ENCODE measurements at places on chromosomes 5 and 9.

DNA sequence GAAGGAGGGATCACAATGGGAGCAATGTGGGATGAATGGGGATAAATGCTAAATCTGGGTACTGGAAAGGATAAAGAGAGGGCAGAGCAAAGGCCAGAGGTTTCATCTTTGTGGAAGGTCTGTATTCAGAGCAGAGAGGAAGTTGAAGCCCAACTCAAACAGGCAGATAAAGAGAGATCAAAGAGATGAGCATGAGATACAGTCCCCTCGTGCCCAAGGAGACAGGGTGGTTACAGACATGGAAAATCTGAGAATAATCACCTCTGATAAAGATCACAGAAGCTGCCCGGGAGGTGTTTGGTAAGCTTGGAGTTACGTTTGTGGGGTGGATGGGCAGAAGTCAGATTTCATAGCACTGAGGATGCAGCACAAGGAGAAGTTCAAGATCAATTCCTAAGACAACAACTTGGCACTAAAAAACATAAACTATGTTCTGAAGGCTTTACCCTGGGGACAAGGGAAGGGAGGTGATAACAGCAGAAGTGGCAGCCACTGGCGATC lies 459 bp upstream of the ERAP2 start:
- DNase-seq, result no peak

GRCh38 chr9:109953300-109953699 lies 173.3 kb downstream of the PALM2AKAP2 start:
- DNase-seq, result no peak

GRCh38 chr9:127980060-127980705 lies 606 bp downstream of the EEIG1 start:
- peak; percentile 81 for DNase-seq

DNA sequence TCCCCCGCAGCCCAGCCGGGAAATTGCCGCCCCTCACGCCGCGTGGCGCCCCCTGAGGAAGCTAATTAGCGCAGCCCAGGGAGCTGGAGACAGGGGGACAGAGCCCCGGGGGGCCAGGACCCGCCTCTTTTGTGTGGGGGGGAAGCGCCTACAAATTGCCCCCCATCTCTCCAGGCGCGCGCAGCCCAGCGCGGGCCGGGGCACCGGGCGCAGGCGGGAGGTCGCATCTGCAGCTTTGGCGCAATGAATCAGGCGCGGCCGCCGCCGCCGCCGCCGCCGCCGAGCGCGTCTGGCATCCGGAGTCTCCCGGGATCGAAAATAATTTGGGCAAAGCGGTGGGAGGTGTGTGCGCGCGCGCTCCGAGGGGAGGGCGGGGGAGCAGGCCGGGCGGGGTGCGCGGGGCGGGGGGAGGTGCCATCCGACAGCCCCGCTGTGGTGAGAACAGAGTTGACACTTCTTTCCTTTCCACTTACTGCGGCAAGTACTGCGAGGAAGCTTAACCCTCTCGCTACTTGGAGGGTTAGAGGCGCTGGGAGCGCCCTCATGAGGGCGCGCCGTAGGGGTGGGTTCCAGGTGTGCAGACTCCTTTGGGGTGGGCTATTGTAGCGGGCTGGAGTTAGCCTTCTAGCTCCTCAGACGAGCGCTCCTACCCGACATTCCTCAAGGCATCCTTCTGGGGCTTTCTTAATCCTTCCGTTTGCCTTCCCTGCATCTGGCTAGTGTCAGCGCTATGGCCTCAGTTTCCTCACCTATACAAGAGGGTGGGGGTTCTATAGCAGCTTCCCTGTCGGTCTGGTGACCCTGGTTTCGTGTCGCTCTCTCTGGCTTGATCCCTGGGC lies 63.1 kb downstream of the CXXC5 start:
- DNase-seq, result peak; percentile 94

DNA sequence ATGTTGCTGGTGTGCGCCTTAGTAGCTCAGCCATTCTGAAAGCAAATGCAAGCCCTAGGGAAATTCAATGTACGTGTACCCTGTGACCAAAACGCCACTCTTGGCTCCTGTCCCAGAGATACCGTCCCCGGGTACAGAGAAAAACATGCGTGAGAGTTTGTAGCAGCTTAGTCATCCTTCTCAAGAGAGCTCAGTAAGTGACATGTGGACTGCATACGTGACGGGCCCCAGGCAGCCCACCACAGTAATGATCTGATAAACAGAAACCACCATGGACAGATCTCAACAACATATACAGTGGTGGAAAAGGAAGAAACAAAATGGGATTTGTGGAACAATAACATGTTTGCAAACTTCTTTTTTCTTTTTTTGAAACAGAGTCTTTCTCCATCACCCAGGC lies 45.1 kb downstream of the S1PR3 start:
- no peak for DNase-seq

DNA sequence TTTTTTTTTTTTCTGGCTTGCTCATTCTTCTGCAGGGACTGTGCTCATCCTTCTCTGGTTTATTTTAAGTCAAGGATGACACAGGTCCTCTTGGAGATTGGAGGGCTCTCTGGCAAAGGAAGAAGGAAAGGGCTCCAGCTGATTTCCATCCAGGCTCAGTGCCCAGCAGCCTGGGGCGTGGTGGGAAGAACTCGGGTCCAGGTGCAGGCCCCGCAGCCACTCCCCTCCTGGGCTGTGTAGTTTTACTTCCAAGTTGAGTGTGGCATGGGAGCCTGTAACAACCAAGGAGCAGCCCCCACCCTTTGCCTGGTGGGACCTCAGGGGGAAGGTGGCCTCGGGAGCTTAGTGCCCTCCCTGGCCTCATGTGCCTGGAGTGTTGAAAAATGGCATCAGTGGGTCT lies 58.9 kb downstream of the ANKRD33B start:
- DNase-seq, result no peak

GRCh38 chr5:146291421-146292074 lies 47.1 kb upstream of the POU4F3 start:
- DNase-seq, result no peak

DNA sequence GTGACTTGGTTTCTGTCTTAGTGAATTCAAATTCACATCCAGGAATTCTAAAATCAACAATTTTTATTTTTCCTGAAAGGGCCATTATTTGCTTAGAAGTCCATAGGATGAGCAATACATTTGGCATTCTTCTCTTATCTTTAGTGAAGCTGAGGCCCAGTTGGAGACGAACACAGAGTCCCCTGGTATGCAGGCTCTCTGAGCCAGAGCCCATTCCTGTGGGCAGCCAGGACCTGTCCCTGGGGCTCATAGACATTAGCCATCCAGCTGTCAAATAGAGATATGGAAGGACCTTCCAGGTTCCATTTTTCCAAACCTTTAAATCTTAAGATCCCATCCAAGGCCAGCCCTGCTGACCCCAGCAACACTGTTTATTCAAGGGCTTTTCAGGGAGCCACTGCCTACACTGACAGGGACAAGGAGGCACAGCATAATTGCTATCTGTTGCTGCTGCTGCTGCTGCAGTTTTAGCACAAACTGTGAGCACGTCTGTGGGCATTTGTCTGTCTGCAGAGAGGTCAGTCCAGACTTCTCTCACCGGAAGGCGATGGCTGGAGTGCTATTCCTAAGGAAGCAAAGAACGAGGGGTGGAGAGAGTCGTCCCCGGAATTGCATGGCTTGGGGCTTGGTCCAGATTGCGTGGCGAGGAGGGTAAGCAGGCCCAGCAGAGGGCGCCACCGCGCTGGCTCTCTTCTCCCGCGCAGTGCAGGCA lies 639.0 kb downstream of the CCDC171 start:
- DNase-seq, result peak; percentile 95

DNA sequence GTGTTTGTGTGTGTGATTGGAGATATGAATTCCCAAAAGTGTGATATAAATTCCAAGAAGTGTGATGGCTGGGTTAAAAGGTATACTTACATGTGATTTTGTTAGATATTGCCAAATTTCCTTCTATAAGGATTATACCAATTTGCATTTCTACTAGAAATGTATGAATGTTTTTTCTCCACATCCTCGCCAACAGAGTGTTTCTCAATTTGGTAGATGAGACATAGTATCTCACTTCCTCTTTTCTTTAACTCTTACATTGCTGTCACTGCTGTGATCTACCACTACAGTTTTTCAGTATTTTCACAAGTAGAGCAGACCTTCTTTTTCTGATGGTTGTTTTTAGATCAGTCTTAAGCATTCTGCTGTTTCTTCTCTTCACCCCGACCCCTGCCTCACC lies 111.3 kb downstream of the FER start:
- no peak for DNase-seq

GRCh38 chr5:54632131-54632701 lies 114.7 kb downstream of the SNX18 start:
- DNase-seq, result no peak

DNA sequence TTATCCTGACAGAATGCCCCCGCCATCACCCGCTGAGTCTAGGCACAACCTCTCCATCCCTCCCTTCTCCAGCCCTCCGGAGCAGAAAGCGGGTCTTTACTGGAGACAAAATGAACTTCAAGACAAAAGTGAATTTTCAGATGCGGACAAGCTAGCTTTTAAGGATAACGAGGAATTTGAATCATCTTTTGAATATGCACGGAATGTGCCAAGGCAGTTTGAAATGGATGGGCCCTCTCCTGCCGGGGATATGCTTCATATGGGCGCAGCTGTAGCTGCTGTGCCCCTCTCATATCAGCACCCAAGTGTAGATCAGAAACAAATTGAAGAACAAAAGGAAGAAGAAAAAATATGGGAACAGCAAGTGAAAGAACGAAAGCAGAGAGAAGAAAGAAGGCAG lies 37.5 kb downstream of the CPLANE1 start:
- no peak for DNase-seq

DNA sequence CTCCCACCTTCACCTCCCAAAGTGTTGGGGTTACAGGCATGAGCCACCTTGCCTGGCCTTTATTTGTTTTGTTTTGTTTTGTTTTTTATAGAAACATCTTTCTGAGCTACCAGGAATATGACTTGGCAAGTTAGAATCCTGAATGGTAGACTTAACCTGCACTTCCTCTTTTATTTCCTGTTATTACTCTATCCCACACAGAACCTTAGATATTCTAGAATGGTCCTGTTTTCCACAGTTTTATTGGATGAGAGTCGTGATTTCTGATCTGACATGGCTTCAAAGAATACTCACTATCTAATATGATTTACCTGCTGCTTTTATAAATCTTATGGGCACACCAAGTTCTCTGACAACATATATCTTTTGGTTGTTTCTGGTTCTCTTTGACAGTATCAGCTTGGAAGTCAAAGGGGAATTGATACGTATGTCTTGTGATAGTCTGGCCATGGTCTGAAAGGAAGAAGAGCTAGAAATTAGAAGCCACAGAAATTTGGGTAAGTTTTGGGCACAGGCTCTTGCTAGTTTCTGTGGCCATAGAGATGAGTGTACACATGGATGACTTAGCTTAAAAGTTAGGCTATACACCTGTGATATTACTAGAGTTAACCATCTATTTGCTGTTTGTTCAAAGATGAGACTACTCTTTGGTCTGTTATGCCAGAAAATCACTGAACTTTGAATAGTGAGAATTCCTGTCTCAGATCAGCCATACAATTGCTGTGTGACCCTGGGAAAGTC lies 4.7 kb upstream of the PANK3 start:
- no peak for DNase-seq

- DNase-seq, result no peak
These were observed 64.3 kb upstream of the SLC25A51 start for GRCh38 chr9:37968228-37968701.

DNA sequence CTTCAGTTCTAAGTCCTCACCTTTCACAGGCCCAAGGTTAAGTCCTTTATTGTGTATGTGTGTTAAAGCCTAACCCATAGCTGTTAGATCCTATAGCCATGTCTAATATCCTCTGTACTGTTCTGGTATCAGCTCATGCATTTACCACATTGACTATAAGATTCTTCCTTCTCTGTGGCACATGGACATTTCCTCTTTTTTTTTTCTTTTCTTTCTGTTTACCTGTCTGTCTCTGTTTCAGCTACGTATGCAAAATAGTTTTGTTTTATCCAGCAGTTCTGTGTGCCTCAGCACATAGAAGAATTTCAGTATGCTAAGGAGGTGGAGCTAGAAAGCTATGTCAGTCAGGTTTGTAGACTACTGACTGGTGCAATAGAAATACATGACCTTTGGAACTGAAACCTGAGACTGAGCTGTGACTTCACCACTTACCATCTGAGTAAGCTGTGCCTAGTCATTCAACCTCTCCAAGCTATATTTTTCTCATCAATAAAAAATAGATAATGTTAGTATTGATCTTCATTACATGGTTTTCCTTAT lies 155.6 kb upstream of the VLDLR start:
- no peak for DNase-seq

GRCh38 chr5:90968319-90968718 lies 409.7 kb downstream of the ADGRV1 start:
- no peak for DNase-seq

- DNase-seq, result no peak
These were observed 334.4 kb downstream of the KCTD16 start for GRCh38 chr5:144504929-144505577.

- DNase-seq, result no peak
These were observed 202.4 kb upstream of the CDH9 start for GRCh38 chr5:27240791-27241190.

- no peak for DNase-seq
These were observed 46.1 kb downstream of the NIPAL4 start for GRCh38 chr5:157506066-157506590.

- DNase-seq, result no peak
These were observed 129.2 kb downstream of the PDE4D start for GRCh38 chr5:59764361-59764760.

- DNase-seq, result no peak
These were observed 703 bp downstream of the ISCA1 start for GRCh38 chr9:86281593-86282076.

DNA sequence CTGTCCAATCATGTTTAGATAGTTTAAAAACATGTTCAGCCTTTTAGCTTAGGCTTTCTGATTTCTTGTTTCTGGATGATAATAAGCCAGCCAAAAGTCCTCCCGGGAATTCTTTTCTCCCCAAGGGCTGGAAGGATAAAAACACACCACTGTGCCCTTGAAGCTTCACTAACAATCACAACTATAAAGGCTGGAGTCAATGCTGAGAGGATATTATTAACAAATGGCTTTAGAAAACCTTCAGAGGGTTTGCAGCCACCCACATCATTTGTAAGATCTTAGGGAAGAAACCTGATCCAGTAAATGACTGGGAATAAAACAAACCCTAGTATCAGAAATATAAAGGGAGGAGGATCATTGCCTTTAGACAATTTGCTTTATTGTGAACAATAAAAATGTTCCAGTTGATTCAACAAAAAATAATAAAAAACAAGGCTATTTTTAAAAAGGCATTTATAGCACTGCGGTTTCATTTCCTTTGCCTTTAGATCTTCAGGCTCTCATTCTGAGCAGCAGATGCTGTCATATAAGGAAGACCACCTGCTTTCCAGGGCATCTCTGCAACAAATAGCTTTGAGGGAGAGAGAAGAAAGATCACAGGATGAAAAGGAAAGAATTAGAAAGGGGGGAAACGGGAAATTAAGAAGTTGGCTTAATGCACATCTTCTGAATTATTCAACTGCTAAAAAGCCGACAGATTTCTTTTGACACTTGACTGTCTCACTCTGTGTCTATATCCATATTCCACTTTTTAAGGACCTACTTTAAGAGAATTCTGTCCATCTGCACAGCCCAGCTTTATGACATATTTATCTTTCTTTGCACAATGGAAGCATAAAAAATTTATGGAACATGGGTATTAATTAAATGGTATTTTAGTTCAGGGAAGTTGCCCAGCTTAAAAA lies 277.2 kb upstream of the SLC24A2 start:
- no peak for DNase-seq

- DNase-seq, result no peak
These were observed 1.6 kb upstream of the ANXA2R start for GRCh38 chr5:43041669-43042175.

Measured in endodermal cell (in vitro differentiated cells).